ENCODE measurements at places on chromosomes 13 and 19. TPM values are rescaled to one million over a fixed set of nuclear protein-coding genes. Genes with fewer than 3 reads are reported as not detected.

PRPF31 gene
- 52.1 TPM for polyA plus RNA-seq

- no peaks in the 10 kb centered on the region for H3K4me1 ChIP-seq
- H3K27ac ChIP-seq, result no peak within 1 kb of the TSS
- peaks cover 16% of the 10 kb centered on the region for H3K27me3 ChIP-seq
- no peak for DNase-seq
- no peak within 1 kb of the TSS for H3K4me3 ChIP-seq
- no peaks in the 10 kb centered on the region for H3K36me3 ChIP-seq
Measured at GRCh38 chr19:43353606-43354304, at the start of gene CD177. TSS of gene CD177 (plus strand) at chr19:43353686. CDS start at chr19:43353715, 29 bp downstream.

- DNase-seq, result peak; percentile 29
- H3K36me3 ChIP-seq, result no peaks in the 10 kb centered on the region
- H3K27ac ChIP-seq, result no peak overlapping the region
- H3K4me3 ChIP-seq, result no peak overlapping the region
- peaks cover 8% of the 10 kb centered on the region for H3K4me1 ChIP-seq
Measured at GRCh38 chr13:109743706-109744453, 42.5 kb downstream of the IRS2 start.

DNA sequence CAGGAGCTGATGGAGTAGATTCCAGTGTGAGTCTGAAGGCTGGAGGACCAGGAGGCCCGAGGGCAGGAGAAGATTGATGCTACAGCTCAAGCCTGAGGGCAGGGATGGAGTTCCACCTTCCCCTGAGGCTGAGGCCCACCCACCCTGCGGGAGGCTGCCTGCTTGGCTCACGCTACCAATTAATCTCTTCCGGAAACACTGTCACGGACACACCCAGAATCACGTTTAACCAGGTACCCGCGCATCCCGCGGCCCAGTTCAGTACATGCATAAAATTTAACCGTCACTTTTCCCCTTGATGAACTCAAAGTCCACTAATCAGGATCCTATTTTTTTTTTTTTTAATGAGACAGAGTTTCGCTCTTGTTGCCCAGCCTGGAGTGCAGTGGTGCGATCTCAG lies 5.2 kb upstream of the ZNF628 start:
- H3K27me3 ChIP-seq, result no peaks in the 10 kb centered on the region
- no peak for DNase-seq
- no peak overlapping the region for H3K4me3 ChIP-seq
- H3K4me1 ChIP-seq, result peaks cover 41% of the 10 kb centered on the region
- no peak overlapping the region for H3K27ac ChIP-seq

METTL21C gene
- 14.6 TPM for polyA plus RNA-seq

CGB8 gene
- 0.58 TPM for polyA plus RNA-seq

DNA sequence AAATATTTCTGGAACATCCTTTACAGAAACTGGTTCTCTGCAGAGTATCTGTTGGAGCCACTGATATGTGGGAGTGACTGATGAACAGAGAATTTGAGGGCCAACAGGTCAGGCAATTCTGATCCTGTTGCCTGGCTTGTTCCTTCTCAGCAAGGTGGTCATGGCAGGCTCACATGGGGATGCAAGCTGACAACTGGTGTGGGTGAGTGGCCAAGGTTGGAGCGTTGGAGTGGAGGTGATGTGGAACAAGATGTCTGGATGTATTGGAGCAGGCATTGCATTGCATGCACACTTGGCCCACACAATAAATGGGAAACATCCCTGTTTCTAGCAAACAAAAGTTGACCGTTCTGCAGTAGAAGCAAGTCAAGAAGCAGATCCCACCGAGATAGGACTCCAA lies 380.7 kb downstream of the ZNF536 start:
- no peaks in the 10 kb centered on the region for H3K4me1 ChIP-seq
- H3K27me3 ChIP-seq, result no peaks in the 10 kb centered on the region
- no peak for DNase-seq
- H3K27ac ChIP-seq, result no peak overlapping the region
- H3K4me3 ChIP-seq, result no peak overlapping the region

DNA sequence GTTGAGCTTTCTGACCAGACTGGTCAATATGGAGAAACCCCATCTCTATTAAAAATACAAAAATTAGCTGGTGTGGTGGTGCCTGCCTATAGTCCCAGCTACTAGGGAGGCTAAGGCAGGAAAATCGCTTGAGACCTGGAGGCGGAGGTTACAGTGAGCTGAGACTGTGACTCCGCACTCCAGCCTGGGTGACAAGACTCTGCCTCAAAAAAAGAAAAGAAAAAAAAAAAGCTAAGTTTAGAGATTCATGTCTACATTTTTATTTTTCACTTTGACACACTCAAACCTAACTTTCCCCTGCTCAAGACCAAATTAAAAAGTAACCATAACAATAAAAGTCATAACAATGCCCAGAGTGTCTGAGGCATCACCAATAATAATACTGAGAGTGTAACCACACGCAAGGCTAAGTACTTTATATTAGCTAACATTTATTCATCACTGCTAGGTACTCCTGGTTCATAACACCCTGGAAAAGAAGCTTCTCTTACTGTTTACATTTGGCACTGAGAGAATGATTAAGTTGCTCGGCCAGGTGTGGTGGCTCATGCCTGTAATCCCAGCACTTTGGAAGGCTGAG lies 5.7 kb downstream of the IRGC start:
- peaks cover 3% of the 10 kb centered on the region for H3K4me1 ChIP-seq
- H3K27ac ChIP-seq, result no peak overlapping the region
- DNase-seq, result no peak

- no peaks in the 10 kb centered on the region for H3K36me3 ChIP-seq
- H3K27ac ChIP-seq, result no peak overlapping the region
- no peaks in the 10 kb centered on the region for H3K27me3 ChIP-seq
- DNase-seq, result no peak
Measured at GRCh38 chr13:60716313-60716712, 319.3 kb downstream of the TDRD3 start.

DNA sequence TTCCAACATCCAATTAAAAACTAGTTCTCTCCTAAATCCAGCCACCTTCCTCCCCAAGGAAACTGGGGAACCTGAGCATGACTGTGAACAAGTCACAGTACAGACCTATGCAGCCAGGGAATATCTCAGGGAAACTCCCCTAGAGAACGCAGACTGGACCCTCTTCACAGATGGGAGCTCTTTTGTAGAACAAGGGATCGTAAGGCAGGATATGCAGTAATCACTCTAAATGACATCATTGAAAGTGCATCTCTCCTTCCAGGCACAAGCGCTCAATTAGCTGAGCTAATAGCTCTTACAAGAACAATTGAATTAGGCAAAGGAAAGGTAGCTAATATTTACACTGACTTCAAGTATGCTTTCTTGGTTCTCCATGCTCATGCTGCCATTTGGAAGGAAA lies 1331.7 kb downstream of the UQCRFS1 start:
- no peak overlapping the region for H3K27ac ChIP-seq
- no peaks in the 10 kb centered on the region for H3K27me3 ChIP-seq
- H3K4me1 ChIP-seq, result no peaks in the 10 kb centered on the region

- no peaks in the 10 kb centered on the region for H3K36me3 ChIP-seq
- H3K27ac ChIP-seq, result no peak overlapping the region
- H3K4me3 ChIP-seq, result no peak overlapping the region
- DNase-seq, result no peak
- no peaks in the 10 kb centered on the region for H3K27me3 ChIP-seq
Measured at GRCh38 chr19:46818812-46819211, 30.4 kb upstream of the SLC1A5 start.

GRCh38 chr13:32902874-32903273 lies 113.3 kb upstream of the KL start:
- H3K27ac ChIP-seq, result peak overlapping the region; percentile 73
- DNase-seq, result peak; percentile 97
- no peaks in the 10 kb centered on the region for H3K36me3 ChIP-seq
- H3K27me3 ChIP-seq, result no peaks in the 10 kb centered on the region

DNA sequence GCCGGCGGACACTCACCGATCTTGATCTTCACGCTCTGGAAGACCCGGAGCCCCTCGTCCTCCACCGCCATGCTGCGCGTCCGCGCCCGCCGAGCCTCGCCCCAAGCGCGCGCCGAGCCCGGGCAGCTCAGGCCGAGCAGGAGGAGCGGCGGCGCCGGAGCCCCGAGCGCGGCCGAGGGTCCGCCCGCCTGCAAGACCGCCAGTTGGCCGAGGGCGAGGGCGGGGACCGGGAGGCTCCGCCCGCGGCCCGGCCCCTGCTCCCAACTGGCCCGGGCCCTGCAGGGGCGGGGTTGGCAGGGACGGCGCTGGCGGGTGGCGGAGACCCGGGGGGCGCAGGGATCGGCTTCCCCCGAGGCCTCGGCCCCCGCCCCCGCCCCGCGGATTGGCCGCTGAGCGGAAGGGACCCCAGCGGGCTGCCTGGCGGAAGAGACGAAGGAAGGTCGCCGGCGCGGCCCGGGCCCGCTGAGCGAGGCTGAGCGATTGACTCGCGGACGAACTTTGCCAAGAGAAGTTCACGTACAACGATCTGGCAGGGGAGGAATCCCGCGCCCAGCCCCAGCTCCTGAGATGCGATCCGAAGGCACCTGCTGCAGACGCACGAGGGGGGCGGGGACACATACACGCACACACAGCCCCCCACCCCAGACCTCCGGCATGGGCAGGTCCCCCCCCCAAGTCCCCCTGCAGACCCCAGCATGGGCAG lies at the start of gene RASA3:
TSS of gene RASA3 (minus strand) at position 205 of the 703 bp plus-strand sequence. CDS start at position 71, 134 bp downstream.
- no peaks in the 10 kb centered on the region for H3K27me3 ChIP-seq
- H3K4me3 ChIP-seq, result peak within 1 kb of the TSS; percentile 76
- H3K36me3 ChIP-seq, result peaks cover 5% of the 10 kb centered on the region
- peak; percentile 95 for DNase-seq
- peaks cover 55% of the 10 kb centered on the region for H3K4me1 ChIP-seq
- peak within 1 kb of the TSS; percentile 88 for H3K27ac ChIP-seq

DNA sequence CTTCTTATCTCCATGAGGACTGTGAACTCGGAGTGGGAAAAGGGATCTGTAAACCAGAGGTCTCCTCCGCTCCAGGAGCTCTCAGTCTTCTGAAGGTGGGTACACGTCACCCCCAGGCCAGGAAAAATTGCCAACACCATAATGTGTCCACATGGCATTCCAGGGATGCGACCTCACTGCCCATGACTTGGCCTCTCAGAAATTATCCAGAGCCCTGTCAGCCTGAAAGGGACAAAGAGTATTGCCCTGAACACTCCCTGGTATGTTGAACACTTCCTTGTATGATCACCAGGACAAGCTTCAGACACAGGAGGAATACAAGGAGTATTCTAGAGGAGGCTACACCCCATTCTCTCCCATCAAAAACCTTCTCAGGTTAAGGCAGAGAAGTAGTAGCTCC lies 81.0 kb upstream of the SLC7A1 start:
- no peak overlapping the region for H3K4me3 ChIP-seq
- H3K36me3 ChIP-seq, result no peaks in the 10 kb centered on the region
- H3K27ac ChIP-seq, result no peak overlapping the region
- no peak for DNase-seq
- H3K27me3 ChIP-seq, result peaks cover 3% of the 10 kb centered on the region

- H3K4me1 ChIP-seq, result peaks cover 15% of the 10 kb centered on the region
- H3K27me3 ChIP-seq, result no peaks in the 10 kb centered on the region
- no peaks in the 10 kb centered on the region for H3K36me3 ChIP-seq
- no peak overlapping the region for H3K4me3 ChIP-seq
- no peak for DNase-seq
- no peak overlapping the region for H3K27ac ChIP-seq
Measured at GRCh38 chr13:97116754-97117153, 105.4 kb upstream of the MBNL2 start.

- no peak for DNase-seq
- H3K36me3 ChIP-seq, result peaks cover 35% of the 10 kb centered on the region
- no peak overlapping the region for H3K4me3 ChIP-seq
- no peak overlapping the region for H3K27ac ChIP-seq
- H3K4me1 ChIP-seq, result peaks cover 41% of the 10 kb centered on the region
Measured at GRCh38 chr13:114056205-114057013, 76.0 kb downstream of the RASA3 start.

DNA sequence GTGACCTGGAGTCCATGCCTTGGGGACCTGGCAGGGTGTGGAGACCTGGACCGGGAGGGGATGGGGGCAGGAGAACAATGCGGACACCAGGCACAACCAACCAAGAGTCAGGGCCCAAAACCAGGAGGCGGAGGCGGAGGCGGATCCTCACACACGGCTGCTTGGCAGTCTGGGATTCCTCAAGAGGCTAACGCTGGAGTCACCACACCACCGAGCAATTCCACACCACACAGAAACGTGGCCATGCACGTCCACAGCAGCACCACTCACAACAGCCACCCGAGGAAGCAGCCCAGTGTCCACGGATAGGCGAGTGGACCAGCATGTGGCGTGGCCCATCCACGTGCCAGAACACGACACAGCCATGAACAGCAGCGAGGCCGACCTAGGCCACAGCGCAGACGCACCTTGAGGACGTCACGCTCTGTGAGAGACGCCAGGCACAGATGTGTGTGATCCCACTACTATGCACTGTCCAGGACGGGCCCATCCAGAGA lies 17.7 kb downstream of the SBNO2 start:
- peaks cover 33% of the 10 kb centered on the region for H3K4me1 ChIP-seq
- H3K4me3 ChIP-seq, result no peak overlapping the region

- no peak for DNase-seq
- H3K36me3 ChIP-seq, result no peaks in the 10 kb centered on the region
- no peak overlapping the region for H3K27ac ChIP-seq
- no peaks in the 10 kb centered on the region for H3K27me3 ChIP-seq
- no peaks in the 10 kb centered on the region for H3K4me1 ChIP-seq
- H3K4me3 ChIP-seq, result no peak overlapping the region
Measured at GRCh38 chr13:59416561-59416960, 747.2 kb downstream of the DIAPH3 start.

- H3K27ac ChIP-seq, result peak overlapping the region; percentile 97
- peaks cover 10% of the 10 kb centered on the region for H3K36me3 ChIP-seq
- no peak for DNase-seq
Measured at GRCh38 chr19:5718579-5719273, 1.2 kb downstream of the LONP1 start.

- H3K27me3 ChIP-seq, result no peaks in the 10 kb centered on the region
- H3K36me3 ChIP-seq, result no peaks in the 10 kb centered on the region
- peak overlapping the region; percentile 66 for H3K27ac ChIP-seq
- no peak overlapping the region for H3K4me3 ChIP-seq
- peak; percentile 96 for DNase-seq
Measured at GRCh38 chr13:50543782-50544181, 299.7 kb downstream of the DLEU7 start.

- peaks cover 17% of the 10 kb centered on the region for H3K27me3 ChIP-seq
- H3K36me3 ChIP-seq, result no peaks in the 10 kb centered on the region
- no peak overlapping the region for H3K4me3 ChIP-seq
- no peak overlapping the region for H3K27ac ChIP-seq
- no peak for DNase-seq
Measured at GRCh38 chr19:35161434-35161743, 6.9 kb downstream of the FXYD5 start.
